ENCODE measurements at places on chromosomes 7 and 10.

DNA sequence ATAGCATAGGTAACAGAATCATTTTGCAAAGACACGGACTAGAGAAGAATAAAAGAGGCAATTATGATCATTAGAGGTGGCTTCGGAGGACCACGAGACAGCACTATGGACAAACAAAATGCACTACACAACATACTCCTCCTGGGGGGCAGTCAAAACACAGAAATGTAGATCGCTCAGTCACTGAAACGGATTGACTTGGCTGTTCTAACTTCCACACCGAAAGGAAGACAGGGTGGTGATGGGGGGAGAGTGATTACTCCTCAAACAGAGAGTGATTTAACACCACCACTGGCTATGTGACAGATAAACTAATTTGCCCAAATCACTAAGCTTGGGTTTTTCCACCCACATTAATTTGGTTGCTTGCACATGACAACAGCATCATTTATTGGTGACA, 14.1 kb upstream of the PPA1 start:
- DNase-seq = no peak

DNA sequence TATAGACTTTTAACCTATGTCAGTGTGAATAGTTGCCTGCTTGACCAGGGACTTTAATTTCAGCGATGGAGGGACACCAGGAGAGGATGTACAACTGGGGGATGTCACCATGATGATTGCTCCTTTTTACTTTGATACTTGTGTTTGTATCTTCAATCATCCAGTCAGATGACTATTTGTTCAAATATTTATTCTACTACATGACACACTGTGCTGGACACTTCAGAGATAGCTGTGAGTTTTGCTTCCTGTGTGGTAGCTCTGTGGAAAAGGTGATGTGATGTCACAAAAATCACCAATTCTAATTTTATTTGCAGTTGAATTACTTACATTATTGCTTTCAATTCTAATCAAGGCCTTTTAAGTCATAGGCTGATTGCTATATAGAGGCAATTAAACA, 62.7 kb upstream of the CREB5 start:
- peak; percentile 97 for DNase-seq

GRCh38 chr7:82729172-82730030, 285.8 kb upstream of the CACNA2D1 start:
- DNase-seq = peak; percentile 77

DNA sequence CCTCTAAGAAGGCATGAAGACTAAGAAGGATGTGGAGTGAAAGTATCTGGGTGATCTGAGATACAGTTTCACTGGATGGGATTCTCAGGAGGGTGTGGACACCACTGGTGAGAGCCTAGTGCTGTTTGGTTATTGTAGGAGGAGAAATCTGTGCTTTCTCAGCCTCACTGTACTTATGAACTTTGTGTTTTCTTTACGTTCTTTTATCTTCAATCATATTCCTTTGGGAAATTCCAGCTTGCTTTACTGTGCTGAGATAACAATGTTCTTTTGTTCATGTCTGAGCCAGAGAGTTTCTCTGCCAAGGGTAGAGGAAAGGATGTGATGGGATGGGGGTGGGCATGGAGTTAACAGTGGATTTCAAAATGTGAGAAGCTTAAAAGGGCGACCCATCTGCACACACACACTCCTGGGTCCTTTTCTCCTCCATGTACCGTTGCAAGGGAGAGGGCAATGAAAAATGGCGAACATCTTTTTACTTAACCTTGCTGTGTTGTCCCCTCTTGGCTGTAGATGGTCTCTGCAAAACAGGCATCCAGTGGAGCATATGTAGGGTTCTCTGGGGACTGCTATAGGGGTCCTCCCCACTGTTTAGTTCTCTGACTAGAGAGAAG, 25.0 kb upstream of the TAX1BP1 start:
- DNase-seq = no peak

DNA sequence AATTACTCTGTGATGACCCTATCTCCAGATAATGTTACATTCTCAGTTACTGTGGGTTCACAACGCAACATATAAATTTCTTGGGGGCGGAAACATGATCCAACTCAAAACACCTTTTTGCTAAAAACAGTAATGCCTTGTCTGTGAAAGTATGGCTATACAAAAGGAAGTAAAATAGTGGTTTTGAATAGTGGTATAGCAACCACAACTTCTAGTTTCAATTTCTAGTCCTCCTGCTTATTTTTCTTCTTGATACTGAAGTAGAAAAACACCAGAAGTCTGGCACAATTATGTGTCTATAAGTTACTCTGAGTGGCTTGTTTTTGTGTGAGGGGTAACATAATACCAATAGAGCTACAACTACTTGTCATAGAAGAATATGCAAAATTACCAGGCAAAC, 21.5 kb upstream of the ZNF800 start:
- no peak for DNase-seq

DNA sequence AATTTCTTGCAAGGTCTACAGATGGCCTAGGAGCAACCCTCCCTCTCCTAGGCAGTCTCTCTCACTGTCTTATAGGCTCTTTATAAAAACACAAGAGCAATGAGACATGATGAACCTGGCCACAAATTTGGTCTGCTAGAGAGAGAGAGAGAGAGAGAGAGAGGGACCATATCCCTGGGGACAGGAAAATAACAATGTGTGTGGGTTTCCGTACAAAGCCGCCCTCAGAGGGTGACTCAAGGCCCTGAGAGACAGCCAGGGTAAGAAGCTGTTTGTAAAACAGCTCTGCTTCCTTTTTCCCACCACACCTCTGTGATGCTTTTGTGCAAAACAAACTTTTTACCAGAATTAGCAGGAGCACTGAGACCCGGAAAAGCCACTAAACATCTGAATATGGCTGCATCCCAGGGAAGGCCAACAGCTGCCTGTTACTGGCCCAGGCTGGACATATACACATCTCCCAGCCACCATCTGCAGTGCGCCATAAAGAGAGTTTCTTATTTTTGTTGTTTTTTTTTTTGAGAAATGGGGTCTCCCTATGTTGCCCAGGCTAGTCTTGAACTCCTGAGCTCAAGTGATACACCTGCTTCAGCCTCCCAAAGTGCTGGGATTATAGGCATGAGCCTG, 18.4 kb downstream of the GIMAP5 start:
- DNase-seq = no peak

DNA sequence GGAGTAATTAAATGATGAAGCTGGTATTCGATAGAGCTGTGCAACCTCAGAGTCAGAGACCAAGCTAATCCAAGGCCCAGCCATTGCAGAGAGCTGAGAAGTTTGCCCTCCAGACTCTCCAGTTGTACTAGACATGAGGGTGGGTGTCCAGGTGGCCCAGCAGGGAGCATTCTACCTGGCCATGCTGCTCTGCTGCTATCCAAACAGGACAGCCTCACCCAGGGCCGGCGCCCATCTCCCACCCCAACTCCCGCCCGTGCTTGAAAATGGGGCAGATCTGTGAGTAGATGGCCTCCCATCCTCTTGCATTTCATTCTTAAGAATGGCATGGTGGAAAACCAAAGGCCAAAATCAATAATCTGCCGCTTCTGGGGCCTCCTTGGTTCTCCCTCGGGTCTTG, 124.2 kb downstream of the TCERG1L start:
- DNase-seq = no peak

GRCh38 chr10:118447478-118448270, 105.5 kb upstream of the FAM204A start:
- DNase-seq = no peak

- DNase-seq = no peak
Measured at GRCh38 chr7:32068411-32069101, 1.7 kb downstream of the PDE1C start.

DNA sequence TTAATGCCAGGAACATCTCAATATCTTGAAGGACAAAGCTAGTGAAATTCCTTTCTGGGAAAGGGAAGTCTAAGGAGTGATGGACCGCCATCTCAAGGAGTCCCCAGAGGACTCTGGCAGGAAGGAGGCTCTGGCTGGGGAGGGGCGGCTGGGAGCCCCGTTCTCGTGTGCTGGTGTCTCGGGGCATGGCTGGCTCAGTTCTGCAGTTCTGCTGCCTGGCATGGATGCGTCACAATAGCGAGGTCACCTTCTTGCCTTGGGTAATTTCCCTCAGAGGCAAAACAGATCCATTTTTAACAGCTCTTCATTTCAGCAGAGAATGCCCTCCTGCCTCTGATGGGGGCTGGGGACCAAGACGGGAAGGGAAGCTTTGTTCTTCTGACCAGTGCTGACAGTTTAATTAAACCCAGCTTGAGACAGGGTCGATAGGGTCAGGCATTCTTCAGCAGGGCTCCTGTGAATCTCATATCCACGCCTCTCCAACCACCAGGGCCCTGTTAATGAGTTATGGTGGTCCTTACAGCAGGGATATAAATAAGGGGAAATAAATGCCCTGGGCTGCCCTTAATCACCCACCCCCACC, 35.7 kb downstream of the SLIT1 start:
- no peak for DNase-seq

DNA sequence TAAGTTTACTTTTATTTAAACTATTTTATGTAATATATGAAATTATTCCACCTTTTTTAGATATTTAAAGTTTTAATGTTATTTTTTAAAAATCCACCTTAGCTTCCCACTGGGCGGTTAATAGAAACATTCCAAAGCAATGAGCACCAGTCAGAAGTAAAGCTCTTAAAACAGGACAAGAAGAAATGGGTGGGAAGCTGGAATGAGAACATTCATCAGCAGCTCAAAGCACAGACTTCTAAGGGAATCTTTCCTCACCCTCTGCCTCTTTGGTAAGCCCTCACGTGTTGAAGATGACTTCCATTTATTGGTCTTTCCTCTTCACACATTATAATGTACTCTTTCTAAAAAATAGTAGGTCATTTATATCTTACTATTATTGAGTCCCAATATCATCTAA, 3.1 kb downstream of the AGMO start:
- no peak for DNase-seq
